SK-N-DZ (cell line): ENCODE measurements at places on chromosomes 4 and X.
A peak's percentile ranks its signal among the peaks of the same experiment; 100 is the strongest.

DNA sequence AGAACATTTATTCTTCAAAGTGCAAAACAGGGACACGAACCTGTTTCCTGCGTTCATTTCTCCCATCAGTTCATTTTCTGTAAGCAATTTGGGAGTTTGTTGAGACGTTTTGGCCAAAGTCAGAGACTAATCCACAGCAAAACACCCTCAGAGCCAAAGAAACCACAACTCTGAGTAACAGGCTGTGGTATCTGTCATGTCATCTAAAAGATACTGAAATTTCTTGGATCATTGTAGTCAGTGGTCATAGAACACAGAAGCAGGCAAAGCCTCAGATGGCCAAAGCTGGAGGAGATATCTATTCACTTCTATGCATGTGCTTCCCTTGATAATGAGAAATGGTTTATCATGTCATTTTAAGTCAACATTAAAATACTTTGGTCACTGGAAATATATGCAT is 485.6 kb upstream of the GALNT7 start:
- no peak for DNase-seq

DNA sequence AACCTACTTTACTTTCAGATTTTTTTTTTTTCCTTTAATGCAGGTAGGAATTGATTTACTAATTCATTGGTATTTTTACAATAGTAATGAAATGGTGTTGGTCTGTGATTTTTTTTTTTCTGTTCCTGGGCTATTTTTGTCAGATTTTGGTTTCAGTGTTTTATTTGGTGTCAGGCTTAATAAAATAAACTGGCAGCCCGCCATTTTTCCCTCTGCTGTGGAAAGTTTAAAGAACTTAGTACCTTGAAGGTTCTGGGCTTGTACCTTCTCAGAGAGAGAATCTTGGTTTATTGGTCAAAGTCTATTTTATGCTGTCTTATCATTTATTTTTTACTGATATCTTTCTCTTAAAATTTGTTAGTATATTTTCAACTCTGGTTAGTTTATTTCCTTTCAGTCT is 64.0 kb upstream of the RHOH start:
- DNase-seq = no peak

- DNase-seq = no peak
Observed at GRCh38 chrX:38839277-38839676, 38.0 kb downstream of the MID1IP1 start.

- no peak for DNase-seq
Observed at GRCh38 chr4:32163125-32163524, 1443.0 kb downstream of the PCDH7 start.

DNA sequence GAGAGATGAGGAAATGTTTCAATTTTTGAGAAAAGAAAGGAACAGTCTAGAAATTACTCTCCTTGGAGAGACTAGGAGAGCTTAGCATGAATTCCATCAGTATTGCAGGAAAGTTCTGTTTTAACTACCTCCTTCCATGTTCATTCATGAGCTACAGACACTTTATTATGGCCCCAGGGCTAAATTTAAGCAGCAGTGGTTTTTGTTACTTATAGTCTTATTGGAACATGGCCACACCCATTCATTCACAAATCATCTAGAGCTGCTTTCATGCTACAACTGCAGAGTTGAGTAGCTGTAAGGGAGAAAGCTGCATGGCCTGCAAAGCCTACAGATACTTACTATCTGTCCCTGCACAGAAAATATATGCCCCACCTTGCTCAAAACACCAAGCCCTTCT is 81.7 kb downstream of the SHISA3 start:
- no peak for DNase-seq

DNA sequence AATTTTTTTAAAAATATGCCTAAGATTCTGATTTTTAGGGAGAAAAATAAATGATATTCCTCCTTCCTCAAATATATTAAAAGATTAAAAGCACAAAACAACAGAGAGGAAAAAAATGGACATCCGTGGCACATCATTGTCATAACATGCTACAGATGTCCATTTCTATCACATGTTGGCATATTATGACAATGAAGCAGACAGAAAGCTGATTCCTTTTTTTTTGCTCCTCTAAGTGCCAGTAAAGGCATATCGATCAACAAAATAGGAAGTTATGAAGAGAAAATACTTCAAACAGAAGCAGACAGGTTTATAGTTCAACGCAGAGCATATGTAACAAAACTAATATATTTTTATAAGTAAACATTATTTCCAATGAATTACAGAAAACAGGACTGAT is 11.2 kb downstream of the KLHL8 start:
- DNase-seq = no peak

GRCh38 chrX:17736478-17736855 is 826 bp upstream of the SCML1 start:
- DNase-seq = no peak

DNA sequence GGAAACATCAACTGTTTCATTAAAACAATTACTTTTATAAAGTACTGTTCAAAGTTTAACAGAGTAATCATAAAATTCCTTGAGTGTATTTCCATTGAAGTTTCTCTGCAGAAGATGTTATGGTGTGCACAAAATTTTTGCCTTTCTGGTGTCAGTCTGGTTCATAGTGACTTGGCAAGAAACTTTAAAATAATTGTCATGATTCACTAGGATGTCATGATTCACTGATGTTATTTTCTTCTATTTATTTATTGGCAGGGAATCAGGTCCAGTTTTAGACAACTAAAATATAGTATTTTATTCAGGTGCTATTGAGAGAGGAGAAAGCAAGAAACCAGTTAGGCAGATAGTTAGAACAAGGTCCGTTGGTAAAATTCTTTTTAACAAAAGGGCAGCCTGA is 3.8 kb downstream of the UGT2A1 start:
- DNase-seq = no peak

GRCh38 chrX:2427147-2427546 is 73.6 kb downstream of the DHRSX start:
- no peak for DNase-seq

GRCh38 chr4:102789317-102789717 is 28.5 kb upstream of the MANBA start:
- DNase-seq = no peak

DNA sequence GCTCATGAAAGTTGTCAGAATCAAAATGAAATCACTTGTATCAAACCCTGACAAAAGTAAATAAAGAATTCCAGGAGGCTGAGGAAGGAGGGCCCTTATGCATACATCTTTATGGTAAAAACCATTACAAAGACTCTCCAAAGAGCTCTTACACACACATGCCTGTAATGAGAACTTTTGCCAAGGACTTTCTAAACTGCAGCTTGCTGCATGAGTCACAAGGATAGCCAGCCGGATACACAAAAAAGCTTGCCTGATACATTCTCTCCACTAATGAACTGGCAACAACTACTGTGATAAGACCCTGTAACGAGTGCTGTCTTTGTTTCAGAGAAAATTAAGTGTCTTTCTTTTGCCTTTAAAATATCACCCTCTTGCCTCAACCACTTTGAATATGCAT is 618.1 kb downstream of the PPP4R3C start:
- no peak for DNase-seq

DNA sequence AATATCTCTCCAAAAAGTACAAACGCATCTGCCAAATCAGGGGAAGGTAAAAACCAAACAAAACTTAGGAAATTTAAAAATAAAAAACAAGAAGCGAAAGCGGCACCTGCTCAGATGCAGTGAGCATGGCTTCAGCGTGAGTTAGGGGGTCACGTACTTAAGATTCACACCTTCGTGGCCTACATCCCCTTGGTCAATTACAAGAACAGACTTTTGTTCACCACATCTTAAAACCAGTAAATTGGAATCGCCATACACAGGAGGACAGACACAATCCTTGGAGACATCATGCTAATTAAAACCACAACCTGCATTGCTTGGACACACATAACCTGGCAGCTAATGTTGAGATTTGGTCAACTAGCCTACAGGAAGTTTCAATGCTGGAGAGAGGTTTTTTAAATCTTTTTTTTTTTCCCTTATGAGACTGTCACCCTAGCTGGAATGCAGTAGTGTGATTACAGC is 12.5 kb upstream of the SEL1L3 start:
- no peak for DNase-seq

GRCh38 chrX:9482837-9483236 is 18.0 kb downstream of the TBL1X start:
- no peak for DNase-seq

DNA sequence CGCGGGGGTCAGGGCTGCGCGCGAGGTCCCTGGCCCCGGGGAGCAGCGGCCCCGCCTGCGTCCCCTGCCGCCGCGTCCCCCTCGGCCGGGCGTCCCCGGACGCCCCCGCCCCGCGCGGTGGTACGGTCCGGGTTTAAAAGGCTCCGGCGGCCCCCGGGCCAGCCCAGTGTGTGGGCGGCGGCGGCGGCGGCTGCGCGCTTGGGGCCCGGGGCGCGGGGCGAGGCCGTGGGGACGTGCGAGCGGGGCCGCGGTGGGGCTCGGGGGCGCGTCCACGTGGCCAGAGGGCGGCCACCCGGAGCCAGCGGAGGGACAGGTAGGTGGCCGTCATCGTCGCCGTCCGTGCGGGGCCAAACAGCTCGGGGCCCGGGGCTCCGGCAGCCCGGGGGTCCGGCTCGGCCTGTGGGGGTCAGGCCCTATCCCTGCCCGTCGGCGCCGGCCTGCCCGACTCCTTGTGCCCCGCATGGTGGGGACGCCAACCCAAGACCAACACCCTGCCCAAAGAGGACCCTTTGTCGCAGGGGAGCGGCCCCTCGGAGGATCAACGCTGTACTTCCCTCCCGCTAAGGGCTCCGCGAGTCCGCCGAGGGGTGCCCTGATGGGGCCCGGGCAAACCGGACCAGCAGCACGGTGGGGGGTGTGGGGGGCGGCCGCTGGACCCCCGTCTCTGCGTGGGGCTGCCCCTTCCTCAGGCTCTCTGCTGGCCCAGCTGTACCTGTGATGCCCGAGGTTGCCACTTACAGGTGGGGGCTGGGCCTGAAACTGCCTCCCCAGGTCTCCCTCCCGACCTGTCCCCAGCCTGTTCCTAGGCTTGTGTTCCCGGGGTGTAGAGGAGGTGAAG is at the start of gene PLXNA3:
TSS of gene PLXNA3 (plus strand) at position 166 of the 838 bp plus-strand sequence. CDS start 1,903 bp downstream, outside the sequence.
- DNase-seq = no peak

- no peak for DNase-seq
Observed at GRCh38 chr4:23033796-23034195, 341.1 kb downstream of the GBA3 start.

GRCh38 chrX:23765449-23765848 is 17.5 kb upstream of the SAT1 start:
- no peak for DNase-seq

DNA sequence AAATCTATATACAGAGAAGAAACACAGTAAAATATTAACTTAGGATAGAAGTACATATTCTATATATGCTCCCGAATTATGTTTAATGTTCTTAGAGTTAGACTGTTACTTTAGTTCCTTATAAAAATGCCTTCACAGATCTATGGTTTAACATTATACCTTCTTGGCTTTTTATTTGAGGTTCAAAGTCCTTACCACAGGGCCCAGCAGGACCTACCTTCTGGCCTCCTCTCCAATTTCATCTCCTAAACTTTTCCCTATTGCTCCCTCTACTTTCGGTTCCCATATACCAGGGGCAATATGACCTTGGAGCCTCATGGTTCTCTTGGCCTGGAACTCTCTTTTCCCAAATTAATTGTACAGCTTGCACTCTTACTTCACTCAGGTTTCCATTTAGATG is 11.8 kb downstream of the ANKRD37 start:
- no peak for DNase-seq

GRCh38 chrX:72165551-72165950 is 16.0 kb upstream of the PIN4 start:
- no peak for DNase-seq

DNA sequence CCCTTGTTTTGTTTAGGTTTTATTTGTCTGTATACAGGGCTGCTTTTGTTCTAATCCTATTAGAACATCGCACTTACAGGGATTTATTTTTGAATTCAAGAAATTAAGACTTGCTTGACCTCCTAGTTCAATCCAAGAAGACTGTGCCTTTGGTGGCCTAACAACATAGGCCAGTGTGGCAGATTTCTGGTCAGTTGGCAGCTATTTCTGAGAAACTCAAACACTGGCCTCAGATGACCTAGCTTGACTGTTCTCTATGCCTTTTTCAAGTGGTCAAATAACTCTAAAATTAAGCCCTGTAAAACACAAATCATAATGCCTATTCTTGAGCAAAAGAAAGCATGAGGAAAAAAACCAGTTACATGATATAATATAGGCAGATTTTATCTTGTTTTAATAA is 89.3 kb upstream of the GPR34 start:
- DNase-seq = no peak

- peak; percentile 16 for DNase-seq
Observed at GRCh38 chr4:158259955-158260575, 49.8 kb downstream of the TMEM144 start.

GRCh38 chr4:121155893-121156292 is 8.2 kb downstream of the TNIP3 start:
- DNase-seq = no peak

DNA sequence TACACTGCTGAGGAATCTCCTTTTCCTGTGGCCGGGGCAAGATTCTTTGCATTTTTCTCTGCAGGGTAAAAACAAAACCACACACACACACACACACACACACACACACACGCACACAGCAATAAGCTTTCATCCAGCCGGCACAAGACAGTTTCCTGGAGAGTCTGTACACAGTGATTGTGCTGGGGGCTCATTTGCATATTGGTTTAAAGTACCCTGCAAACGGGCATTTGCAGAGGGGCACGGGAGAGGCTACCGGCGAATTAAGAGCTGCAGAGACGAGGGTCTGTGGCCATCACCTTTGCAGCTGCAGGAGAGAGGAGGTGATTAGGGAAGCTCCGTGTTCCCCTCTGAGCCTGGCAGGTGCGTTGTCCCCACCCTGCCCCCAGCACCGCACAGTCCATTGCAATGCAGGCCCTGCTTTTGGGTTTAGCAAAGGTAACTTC is 219.9 kb downstream of the SHOX start:
- no peak for DNase-seq

DNA sequence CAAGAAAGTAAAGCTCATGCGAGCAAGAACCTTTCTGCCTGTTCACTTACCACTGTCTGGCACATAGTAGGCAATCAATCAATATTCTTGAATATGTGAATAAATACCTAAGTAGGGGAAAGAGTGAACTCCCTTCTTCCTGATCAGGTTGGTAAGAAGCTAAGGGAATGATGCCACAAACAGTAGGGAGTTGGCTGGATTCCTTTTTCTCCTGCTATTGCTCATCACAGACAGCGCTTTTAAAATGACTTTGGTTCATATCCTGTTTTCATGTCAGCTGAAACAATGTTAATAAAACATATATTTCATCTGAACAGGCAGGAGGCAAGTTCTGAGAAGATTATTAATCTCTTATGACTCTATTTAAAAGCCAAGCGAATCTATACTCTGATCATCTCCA is 99.2 kb downstream of the NSUN7 start:
- DNase-seq = no peak

- DNase-seq = no peak
Observed at GRCh38 chrX:139192386-139192961, 338.1 kb upstream of the F9 start.

GRCh38 chr4:13455411-13455810 is 28.7 kb downstream of the RAB28 start:
- DNase-seq = no peak

- DNase-seq = no peak
Observed at GRCh38 chrX:142244568-142244967, 39.5 kb upstream of the MAGEC2 start.

GRCh38 chr4:136706942-136707341 is 825.4 kb downstream of the PCDH18 start:
- no peak for DNase-seq

- DNase-seq = no peak
Observed at GRCh38 chr4:1462009-1462767, 55.9 kb upstream of the NKX1-1 start.

GRCh38 chrX:15856222-15856587 is 1.6 kb upstream of the AP1S2 start:
- DNase-seq = no peak
